ENCODE measurements at places on chromosomes 3 and 15.

DNA sequence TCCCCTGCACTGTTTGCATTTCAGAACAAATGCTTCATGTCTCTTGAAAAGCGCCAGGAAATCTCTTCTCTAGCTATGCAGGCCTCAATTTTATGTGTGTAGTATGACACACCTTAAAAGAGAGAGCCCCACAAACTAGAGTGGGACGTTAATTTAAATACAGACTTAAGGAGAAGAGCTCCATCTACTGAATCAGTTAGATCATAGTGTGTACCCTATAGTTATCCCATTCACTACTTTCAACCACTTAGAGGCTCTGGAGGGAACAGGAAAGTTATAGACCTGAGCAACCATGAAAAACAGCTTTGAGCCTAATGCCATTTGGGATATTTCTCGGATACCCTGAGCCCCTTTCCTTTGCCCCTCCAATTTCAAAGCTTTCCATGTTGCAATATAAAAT is 153.7 kb downstream of the TIGIT start:
- no peak for DNase-seq

- no peak for DNase-seq
Observed at GRCh38 chr3:112786002-112786590, 60.6 kb downstream of the CD200R1L start.

GRCh38 chr3:121477589-121477988 is 68.2 kb downstream of the POLQ start:
- no peak for DNase-seq

DNA sequence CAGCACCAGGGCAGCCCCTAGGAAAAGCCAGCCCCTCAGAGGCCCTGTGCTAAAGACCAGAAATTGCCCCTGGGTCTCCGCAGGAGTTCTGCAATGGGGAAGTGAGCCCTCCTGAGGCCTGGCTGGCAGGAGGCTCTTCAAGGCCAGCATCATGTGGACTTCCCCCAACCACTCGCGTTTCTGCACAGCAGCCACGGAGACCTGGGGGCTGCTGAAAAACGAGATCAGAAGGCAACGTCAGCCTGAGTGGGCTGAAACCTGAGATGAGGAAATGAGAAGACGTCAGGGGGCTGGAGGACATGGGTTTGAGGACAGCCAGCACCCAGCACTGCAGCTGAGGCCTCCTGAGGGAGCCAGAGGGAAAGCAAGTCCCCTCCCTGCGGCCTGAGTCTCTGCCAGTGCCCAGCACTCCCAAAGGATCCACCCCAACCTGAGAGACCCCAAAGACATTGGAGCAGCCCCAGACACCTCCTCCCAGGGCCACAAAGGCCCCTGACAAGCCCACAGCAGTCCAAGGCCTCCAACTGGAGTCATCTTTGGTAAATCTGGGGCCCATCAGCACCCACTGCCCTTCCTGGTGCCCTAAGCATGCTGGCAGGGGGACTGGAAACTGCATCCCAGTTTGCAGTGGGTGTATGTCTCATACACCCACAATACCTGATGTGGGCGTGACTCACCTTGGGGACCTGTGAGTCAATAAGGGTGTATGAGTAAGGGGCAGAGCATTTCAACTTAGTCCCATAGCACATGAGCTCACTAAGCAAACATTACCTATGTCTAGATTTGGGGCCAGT is 29.2 kb upstream of the CYP11A1 start:
- no peak for DNase-seq

- no peak for DNase-seq
Observed at GRCh38 chr3:23019596-23020300, 183.4 kb upstream of the UBE2E2 start.

Measured in NCI-H1930 (cell line).